Chondrocyte (in vitro differentiated cells): ENCODE measurements at places on chromosomes 16 and 17. TPM values are rescaled to one million over a fixed set of nuclear protein-coding genes. Genes with fewer than 3 reads are reported as not detected.

- DNase-seq: no peak
Observed at GRCh38 chr16:25063102-25063501, 47.9 kb upstream of the ARHGAP17 start.

DNA sequence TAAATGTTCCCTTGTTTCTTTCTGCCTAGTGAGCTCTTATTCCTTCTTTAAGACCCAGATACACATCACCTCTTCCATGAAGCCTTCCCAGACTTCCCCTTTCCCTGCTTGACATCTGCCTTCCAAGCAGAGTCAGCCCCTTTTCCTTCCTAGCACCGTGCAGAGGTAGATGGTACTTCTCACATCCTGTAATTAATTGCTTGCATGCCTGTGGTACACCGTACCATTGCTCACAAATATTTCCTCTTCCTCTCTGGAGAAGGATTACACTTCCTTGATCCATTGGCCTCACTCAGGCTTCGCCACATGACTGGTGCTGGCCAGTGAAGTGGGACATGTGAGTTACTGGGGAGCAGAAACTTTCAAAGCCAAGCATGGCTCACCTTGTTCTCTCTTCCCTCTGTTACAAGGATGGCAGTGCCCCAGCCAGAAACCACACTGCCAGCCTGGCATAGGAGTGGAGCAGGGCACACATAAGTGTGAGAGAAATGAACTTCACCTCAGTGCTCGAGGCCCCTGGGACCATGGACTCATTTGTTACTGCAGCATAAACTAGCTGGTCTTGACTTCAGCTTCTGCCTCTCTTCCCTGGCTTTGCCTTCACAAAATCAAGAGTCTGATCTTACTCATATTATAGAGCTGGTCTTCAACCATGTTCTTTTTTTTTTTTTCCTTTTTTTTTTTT is 44.0 kb downstream of the SOST start:
- DNase-seq: no peak

- DNase-seq: no peak
Observed at GRCh38 chr17:42817866-42818265, 6.2 kb downstream of the BECN1 start.

- no peak for DNase-seq
Observed at GRCh38 chr17:18045691-18046350, 6.6 kb downstream of the GID4 start.

GRCh38 chr17:71741836-71742235 is 379.0 kb upstream of the SOX9 start:
- DNase-seq: no peak

- no peak for DNase-seq
Observed at GRCh38 chr16:11056090-11056992, 112.0 kb downstream of the CLEC16A start.

Gene SPATA22
- total RNA-seq: not detected in 3 replicates

Gene EMC8
- 26.3 to 30.1 TPM (median 27.4 TPM) in 3 replicates for total RNA-seq

Gene PRKCA
- 51.5 to 83.1 TPM (median 54.1 TPM) in 3 replicates for total RNA-seq

Gene ABCC3
- total RNA-seq: 1.9 to 16.0 TPM (median 2.8 TPM) in 3 replicates

Gene CHST4
- not detected in 3 replicates for total RNA-seq
